Hematopoietic multipotent progenitor cell treated with erythropoietin and hydrocortisone succinate and interleukin-3 and kit ligand, for 4 days (in vitro differentiated cells): ENCODE measurements at places on chromosomes 12 and 14.

DNA sequence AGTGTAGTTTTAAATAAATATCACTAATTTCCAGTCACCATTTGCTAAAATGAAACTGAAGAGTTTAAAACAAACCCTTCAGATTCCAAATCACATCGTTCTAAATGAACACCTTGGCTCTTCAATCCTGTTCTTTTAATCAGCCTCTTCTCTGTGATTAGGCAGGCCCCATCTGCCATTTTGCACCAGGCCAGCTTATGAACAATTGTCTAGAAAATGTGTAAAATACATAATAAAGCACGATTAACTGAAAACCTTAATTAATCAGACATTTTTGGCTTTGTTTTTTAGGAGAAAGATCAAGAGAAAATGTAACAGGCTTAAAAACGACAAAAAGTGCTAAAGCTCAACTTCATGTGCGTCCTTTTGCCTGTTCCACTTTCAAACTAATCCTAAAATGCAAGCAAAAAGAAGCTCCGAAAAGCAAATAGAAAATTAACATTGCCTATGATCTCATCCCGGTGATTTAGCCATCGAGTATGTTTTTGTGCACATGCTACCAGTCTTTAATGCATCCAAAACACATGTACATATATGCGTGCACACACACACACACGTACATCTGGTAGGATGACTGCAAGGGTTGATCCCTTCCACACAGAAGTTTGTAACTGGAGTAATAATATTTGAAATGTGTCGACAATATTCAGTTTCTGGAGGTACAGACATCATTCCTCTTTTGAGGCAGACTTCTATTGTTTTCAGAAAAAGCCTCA lies 288.6 kb downstream of the FOXN3 start:
- DNase-seq, result no peak

DNA sequence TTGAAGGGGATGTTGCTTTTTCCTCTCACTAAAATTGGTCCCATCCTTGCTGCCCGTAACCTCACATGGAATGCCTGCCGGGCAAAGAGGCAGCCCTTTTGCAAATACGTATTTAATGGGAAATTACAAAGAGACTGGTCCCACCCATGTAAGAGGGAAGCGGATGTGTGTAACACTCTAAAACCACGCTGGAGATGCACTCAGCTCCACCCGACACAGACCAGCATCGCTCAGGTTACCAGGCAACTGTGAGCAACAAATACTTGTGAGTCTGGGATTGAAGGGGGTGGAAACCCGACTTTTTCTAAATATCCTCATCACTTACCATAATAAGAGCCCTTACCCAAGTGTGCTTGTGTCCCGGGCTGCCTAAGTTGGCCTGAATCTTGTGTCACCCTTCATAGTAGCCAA lies 47.7 kb downstream of the ELK3 start:
- peak; percentile 30 for DNase-seq

- DNase-seq, result no peak
These were observed 367.2 kb upstream of the DDHD1 start for GRCh38 chr14:53520078-53520928.

DNA sequence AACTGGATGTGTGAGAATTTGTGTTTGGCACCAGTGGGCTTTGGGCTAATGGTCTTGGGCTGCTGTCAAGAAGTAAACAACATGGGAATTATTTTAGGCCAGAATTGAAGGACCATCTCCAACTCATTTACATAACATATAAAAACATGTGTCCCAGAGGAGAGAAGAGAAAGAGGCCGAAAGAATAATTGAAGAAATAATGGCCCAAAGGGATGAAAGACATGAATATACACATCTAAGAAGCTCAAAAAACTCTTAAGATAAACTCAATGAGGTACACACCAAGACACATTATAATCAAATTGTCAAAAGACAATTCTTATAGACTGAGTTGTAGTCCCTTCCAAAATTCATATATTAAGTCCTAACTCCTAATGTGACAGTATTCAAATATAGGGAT lies 56.1 kb upstream of the SCAF11 start:
- no peak for DNase-seq

- DNase-seq, result peak; percentile 70
These were observed 17.7 kb upstream of the CCDC91 start for GRCh38 chr12:28172434-28173030.
